ENCODE measurements at places on chromosomes 4 and X. TPM values are rescaled to one million over a fixed set of nuclear protein-coding genes. Genes with fewer than 3 reads are reported as not detected.

- H3K4me3 ChIP-seq: no peak overlapping the region
- no peaks in the 10 kb centered on the region for H3K27me3 ChIP-seq
- no peak for DNase-seq
Measured at GRCh38 chrX:68846536-68846935, 17.7 kb downstream of the EFNB1 start.

Gene CT45A2
- not detected for total RNA-seq

- H3K27ac ChIP-seq: peak overlapping the region; percentile 66
- no peak overlapping the region for H3K4me3 ChIP-seq
- DNase-seq: no peak
Measured at GRCh38 chr4:36349938-36350549, 68.6 kb downstream of the DTHD1 start.

DNA sequence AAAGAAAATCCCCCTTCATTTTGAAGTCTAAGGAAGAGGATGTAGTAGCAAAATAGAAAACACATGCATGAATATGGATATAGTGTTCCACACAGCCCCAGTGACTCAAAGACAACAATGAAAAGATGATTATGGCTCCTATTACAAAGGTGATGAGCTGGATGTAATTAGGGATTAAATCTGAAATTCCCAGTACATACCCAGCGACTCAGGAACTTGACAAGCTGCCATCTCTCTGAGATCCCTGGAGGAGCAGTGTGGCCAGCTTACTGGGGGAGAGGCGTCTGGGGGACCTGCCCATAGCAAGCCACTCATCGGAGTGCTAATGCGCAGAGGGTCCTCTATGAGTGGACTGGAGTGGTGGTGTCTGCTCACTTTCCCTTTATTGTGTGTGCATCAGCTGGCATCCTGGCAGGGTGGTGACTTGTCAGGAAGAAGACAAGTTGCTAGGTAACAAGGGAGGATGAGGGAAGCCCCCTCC is 42.7 kb upstream of the MGST2 start:
- DNase-seq: no peak
- no peak overlapping the region for H3K27ac ChIP-seq
- no peaks in the 10 kb centered on the region for H3K36me3 ChIP-seq
- H3K4me1 ChIP-seq: no peaks in the 10 kb centered on the region
- peaks cover 3% of the 10 kb centered on the region for H3K27me3 ChIP-seq

DNA sequence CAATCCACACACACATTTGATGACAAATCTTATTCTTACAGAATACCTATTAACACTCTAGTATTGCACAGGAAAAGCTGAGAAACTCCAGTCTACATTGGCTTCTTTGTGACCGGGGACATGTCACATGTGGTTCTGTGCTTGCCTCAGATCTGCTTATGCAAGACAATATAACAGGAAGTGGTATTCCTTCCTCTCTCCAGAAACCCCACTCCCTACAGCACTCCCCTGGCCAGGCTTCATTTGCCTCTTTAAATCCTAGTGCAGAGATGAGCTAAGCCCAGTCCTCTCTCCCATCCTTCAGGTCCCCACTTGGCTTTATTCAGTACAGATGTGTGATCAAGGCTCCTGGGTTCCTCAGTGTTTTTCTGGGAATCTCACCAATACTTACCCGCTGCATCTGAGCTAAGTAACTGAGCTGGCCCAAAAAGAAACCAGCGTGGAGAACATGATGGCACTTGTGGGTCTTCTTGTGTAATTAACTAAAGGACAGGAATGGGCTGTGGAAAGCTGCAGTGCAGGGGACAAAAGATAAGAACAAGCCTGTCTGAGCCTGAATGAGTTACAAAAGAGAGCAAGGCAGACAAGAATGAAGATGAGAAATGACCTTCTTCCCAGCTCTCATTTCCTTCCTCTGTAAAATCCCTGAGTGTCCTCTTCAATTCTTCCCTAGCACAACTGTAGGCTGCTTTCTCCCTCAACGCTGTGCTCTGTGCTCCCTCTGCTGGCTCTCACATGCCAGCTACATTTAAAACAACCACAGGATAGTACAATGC is 105.6 kb downstream of the HNRNPD start:
- peak; percentile 20 for DNase-seq
- H3K36me3 ChIP-seq: no peaks in the 10 kb centered on the region
- peaks cover 7% of the 10 kb centered on the region for H3K27me3 ChIP-seq

GRCh38 chr4:47686294-47686872 is 151.5 kb downstream of the CORIN start:
- H3K36me3 ChIP-seq: no peaks in the 10 kb centered on the region
- no peak overlapping the region for H3K4me3 ChIP-seq
- H3K4me1 ChIP-seq: no peaks in the 10 kb centered on the region
- peak; percentile 29 for DNase-seq

DNA sequence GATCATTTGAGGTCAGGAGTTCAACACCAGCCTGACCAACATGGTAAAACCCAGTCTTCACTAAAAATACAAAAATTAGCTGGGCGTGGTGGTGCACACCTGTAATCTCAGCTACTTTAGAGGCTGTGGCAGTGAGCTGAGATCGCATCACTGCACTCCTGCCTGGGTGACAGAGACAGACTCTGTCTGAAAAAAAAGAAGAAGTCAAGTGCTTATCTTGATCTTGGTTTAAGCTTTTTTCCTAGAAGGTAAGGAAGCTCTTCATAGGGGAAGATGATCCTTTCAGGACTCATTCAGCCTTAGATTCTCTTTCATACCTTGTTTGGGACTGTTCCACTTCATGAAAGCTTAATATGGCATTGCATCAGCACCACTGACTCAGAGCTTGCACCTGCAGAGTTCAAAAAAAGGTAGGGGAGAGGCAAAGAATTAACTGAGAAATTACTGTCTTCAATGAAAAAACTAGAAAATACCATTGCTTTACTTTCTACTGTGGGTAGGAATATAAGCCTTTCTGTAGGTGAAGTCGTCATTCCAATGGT is 70.8 kb upstream of the EPGN start:
- no peak for DNase-seq
- no peak overlapping the region for H3K4me3 ChIP-seq
- H3K27me3 ChIP-seq: no peaks in the 10 kb centered on the region
- peaks cover 4% of the 10 kb centered on the region for H3K4me1 ChIP-seq
- H3K36me3 ChIP-seq: no peaks in the 10 kb centered on the region

GRCh38 chr4:25535278-25535677 is 120.4 kb upstream of the SLC34A2 start:
- H3K27ac ChIP-seq: no peak overlapping the region
- H3K4me3 ChIP-seq: no peak overlapping the region
- no peaks in the 10 kb centered on the region for H3K36me3 ChIP-seq
- no peak for DNase-seq

- H3K4me1 ChIP-seq: no peaks in the 10 kb centered on the region
- no peaks in the 10 kb centered on the region for H3K36me3 ChIP-seq
- no peak overlapping the region for H3K27ac ChIP-seq
- no peak overlapping the region for H3K4me3 ChIP-seq
Measured at GRCh38 chr4:186029571-186030398, 39.2 kb upstream of the TLR3 start.

DNA sequence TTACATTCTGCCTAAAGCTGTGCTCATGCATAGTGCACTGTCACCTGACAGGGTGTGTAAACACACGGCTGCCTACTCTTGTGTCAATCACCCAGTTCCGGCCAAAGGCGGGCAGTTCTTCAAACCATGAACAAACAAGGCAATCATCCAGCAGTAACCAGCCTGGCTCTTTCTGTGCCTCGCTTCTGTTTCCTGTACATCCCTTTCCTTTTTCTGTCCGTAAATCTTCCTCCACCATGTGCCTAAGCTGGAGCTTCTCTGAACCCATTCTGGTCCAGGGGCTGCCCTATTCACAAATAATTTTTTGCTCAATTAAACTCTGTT is 60.8 kb upstream of the CBR4 start:
- H3K36me3 ChIP-seq: no peaks in the 10 kb centered on the region
- H3K27ac ChIP-seq: no peak overlapping the region
- H3K4me1 ChIP-seq: no peaks in the 10 kb centered on the region
- H3K4me3 ChIP-seq: no peak overlapping the region
- no peaks in the 10 kb centered on the region for H3K27me3 ChIP-seq
- DNase-seq: no peak

GRCh38 chr4:142366769-142367181 is 479.3 kb downstream of the INPP4B start:
- H3K4me3 ChIP-seq: no peak overlapping the region
- peaks cover 61% of the 10 kb centered on the region for H3K4me1 ChIP-seq
- DNase-seq: no peak
- H3K36me3 ChIP-seq: peaks cover 20% of the 10 kb centered on the region

Gene HDAC6
- 44.7 TPM for total RNA-seq

- no peaks in the 10 kb centered on the region for H3K27me3 ChIP-seq
- no peak for DNase-seq
- H3K36me3 ChIP-seq: no peaks in the 10 kb centered on the region
- H3K4me3 ChIP-seq: no peak overlapping the region
- H3K4me1 ChIP-seq: no peaks in the 10 kb centered on the region
Measured at GRCh38 chr4:126395664-126396063, 1080.9 kb downstream of the FAT4 start.

DNA sequence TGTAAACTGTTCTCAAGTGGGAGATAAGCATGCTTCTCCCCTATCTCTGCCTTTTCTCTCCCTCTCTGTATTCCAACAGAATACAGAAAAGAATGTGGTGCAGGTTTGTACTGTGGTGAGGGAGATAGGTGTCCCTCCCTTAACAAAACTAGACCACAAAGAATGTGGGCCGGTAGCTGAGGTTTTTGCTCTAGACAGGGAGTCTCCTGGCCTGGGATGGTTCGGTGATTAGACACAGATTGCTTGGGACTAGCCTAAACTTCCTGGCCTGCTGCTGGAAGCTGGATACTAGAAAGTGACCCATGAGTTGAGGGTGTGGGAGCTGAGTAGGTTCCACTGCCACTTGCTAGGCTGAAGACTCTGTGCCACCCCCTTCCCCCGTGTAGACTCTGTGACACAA is 143.0 kb downstream of the CXXC4 start:
- no peak overlapping the region for H3K4me3 ChIP-seq
- H3K27ac ChIP-seq: no peak overlapping the region
- H3K27me3 ChIP-seq: no peaks in the 10 kb centered on the region

Gene SPANXC
- total RNA-seq: not detected

DNA sequence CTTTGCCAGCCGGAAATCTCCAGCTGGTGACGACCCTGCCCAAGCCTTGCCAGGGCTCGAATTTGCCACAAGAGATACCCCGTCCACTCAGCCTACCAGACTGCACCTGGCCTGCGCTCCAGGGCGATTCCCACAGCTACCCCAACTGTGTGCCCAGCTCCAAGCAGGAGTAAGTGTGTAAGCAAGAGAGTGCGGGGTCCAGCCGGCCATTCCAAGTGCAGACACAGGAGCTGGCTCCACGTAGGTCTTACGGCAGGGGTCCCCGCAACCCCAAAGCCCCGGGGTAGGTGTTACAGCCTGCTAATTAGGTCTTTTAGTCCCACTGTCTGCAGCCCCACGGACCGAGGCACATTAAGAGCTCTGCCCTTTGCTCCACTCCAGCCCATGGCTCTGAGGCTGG is 1305.2 kb downstream of the ARAP2 start:
- no peak overlapping the region for H3K4me3 ChIP-seq
- H3K4me1 ChIP-seq: no peaks in the 10 kb centered on the region
- H3K27me3 ChIP-seq: no peaks in the 10 kb centered on the region
- no peak overlapping the region for H3K27ac ChIP-seq
- H3K36me3 ChIP-seq: no peaks in the 10 kb centered on the region

GRCh38 chr4:184409911-184410692 is 64.2 kb downstream of the IRF2 start:
- H3K4me3 ChIP-seq: peak overlapping the region; percentile 68
- peak overlapping the region; percentile 80 for H3K27ac ChIP-seq
- H3K4me1 ChIP-seq: peaks cover 82% of the 10 kb centered on the region
- no peaks in the 10 kb centered on the region for H3K27me3 ChIP-seq

- H3K4me3 ChIP-seq: no peak overlapping the region
- no peaks in the 10 kb centered on the region for H3K27me3 ChIP-seq
- H3K36me3 ChIP-seq: no peaks in the 10 kb centered on the region
- H3K27ac ChIP-seq: no peak overlapping the region
- DNase-seq: no peak
- no peaks in the 10 kb centered on the region for H3K4me1 ChIP-seq
Measured at GRCh38 chr4:42562016-42562415, 94.9 kb downstream of the ATP8A1 start.

Gene HTRA3
- total RNA-seq: not detected

DNA sequence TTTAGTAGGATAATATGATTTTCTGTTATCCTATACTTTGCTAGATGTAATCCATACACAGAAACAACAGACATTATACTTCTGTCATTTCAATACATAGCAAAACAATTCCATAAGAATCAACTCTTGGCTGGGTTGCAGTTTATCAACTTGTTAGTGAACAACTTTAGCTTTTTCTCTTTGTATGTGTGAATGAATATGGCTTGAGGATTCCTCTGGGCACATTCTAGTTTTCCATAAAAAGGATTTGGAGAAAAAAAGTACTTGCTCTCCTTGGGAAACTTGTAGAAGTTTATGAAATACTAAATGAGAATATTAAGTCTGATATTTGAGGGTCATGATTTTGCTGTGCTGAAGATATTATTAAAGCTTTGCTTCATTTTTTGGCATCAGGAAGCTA is 210.7 kb upstream of the GIMD1 start:
- H3K36me3 ChIP-seq: no peaks in the 10 kb centered on the region
- no peaks in the 10 kb centered on the region for H3K27me3 ChIP-seq
- H3K4me1 ChIP-seq: no peaks in the 10 kb centered on the region
- H3K27ac ChIP-seq: no peak overlapping the region
- no peak overlapping the region for H3K4me3 ChIP-seq

DNA sequence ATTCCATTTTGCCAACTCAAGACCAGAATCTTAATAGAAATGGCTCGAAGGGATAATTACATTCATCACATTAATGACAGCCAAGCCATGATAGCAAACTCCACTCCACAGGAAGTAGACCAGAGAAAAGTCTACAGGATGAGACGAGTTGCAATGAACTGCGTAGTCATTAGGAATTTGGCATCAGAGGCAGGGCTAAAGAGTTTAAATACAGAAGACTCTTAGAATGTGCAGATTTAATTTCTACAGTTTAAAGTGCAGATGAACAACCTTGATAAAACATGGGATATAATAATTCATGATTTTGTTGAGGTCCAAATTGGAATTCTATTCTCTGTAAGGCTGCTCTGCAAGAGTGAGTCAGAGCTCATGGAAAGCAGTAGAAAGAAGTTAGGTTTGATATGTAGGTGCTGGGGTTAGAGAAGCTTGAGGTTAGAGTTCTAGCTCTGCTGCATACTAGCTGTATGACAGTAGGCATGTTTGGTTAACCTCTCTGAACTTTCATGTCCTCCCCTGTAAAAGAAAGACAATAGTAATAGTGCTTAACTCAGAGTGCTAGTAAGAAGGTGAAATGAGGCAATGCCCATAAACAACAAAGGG is 32.2 kb downstream of the LNX1 start:
- DNase-seq: no peak
- H3K4me3 ChIP-seq: no peak overlapping the region
- no peak overlapping the region for H3K27ac ChIP-seq
- no peaks in the 10 kb centered on the region for H3K36me3 ChIP-seq
- no peaks in the 10 kb centered on the region for H3K4me1 ChIP-seq

DNA sequence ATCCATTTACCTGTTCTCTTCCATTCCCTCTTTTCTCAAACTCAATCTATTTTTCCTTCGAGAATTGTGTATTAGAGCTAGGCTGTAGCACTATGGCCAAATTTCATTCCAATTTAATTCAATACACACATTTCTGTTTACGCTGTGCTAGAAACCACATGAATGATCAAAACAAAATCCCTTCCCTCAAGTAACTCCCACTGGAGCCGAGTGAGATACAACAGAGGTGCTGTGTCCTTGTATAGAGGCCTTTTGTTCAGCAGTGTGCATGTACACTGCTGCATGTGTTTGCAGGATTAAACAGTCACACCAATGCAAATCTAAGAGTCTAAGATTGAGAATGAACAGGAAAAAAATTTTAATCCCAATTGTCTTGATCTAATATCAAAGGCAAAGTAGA is 734.2 kb downstream of the RAPGEF2 start:
- no peak overlapping the region for H3K27ac ChIP-seq
- no peaks in the 10 kb centered on the region for H3K36me3 ChIP-seq
- DNase-seq: no peak
- no peak overlapping the region for H3K4me3 ChIP-seq
- H3K4me1 ChIP-seq: no peaks in the 10 kb centered on the region
- no peaks in the 10 kb centered on the region for H3K27me3 ChIP-seq

Gene CABS1
- not detected for total RNA-seq
